ENCODE measurements at places on chromosomes 4 and X. TPM values are rescaled to one million over a fixed set of nuclear protein-coding genes. Genes with fewer than 3 reads are reported as not detected.

GRCh38 chrX:107348051-107348450, 101.4 kb upstream of the FRMPD3 start:
- H3K4me3 ChIP-seq = no peak overlapping the region
- no peak for DNase-seq
- H3K27ac ChIP-seq = no peak overlapping the region
- H3K27me3 ChIP-seq = no peaks in the 10 kb centered on the region
- no peaks in the 10 kb centered on the region for H3K36me3 ChIP-seq

DNA sequence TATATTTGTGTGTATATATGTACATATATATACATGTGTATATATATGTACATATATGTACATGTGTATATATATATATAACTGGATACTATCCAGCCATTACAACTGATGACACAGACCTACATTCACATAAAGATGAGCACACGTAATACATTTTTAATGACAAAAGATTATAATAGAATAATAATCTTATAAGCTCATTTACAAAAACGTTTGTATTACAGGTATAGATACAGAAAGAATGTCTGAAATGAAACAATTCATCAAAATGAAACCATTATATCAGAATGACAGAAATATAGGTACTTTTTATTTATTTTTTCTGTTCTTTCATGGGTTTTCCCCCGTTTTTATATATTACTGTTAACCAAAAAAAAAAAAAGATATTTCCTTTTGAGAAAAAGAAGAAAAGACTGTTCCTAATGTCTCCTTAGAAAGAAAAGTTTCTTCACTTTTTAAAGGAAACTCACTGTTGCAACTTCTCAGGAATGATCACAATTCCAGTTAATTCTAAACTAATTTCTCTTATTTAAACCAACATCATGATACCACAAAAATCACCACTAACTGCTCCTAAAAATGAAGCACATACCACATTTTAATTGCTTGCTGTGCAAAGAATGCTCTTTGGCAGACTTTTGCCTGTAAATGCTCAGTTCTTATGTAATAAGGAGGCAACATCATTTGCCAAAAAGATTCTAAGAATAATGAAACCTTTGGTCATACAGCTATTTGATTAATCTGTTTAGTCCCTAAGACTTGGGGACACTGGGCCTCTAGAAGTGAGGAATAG, 18.9 kb downstream of the LEF1 start:
- H3K27me3 ChIP-seq = no peaks in the 10 kb centered on the region
- no peak overlapping the region for H3K4me3 ChIP-seq
- H3K4me1 ChIP-seq = no peaks in the 10 kb centered on the region
- H3K27ac ChIP-seq = no peak overlapping the region

- no peak overlapping the region for H3K4me3 ChIP-seq
- H3K36me3 ChIP-seq = no peaks in the 10 kb centered on the region
- no peaks in the 10 kb centered on the region for H3K27me3 ChIP-seq
- DNase-seq = no peak
These were observed 300.1 kb upstream of the SLC7A11 start for GRCh38 chr4:138542191-138542776.

DNA sequence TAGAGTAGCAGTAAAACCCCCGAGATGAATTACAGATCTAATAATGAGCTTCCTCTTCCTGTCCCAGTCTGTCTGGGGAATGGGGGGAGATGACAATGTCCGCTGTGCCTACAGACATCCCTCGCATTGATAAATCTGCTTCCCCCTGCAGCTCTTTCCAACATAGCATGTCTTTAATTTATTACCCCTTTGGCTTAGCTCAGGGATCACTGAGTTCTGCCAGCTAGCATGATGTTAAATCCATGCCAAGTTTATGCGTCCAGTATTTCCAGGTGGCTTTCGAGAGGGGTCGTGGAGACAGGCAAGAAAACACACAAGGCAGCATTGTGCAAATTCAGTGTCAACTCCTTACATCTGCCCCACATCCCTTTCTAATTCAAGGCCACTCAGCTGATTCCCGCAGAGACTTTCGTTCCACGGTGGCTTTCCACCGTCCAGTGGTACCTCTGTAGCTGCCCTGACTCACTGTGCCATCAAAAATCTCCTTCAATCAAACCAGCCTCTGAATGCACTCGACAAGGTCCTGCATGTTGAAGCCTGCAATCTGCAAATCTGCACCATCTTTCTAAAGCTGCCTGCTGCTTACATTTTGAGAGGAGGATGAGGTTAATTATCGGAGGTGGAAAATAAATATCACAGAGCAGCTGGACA, 75.1 kb downstream of the MXRA5 start:
- no peaks in the 10 kb centered on the region for H3K36me3 ChIP-seq
- H3K4me3 ChIP-seq = no peak overlapping the region
- H3K4me1 ChIP-seq = peaks cover 5% of the 10 kb centered on the region
- peak overlapping the region; percentile 64 for H3K27ac ChIP-seq
- no peaks in the 10 kb centered on the region for H3K27me3 ChIP-seq

- no peaks in the 10 kb centered on the region for H3K27me3 ChIP-seq
- no peak overlapping the region for H3K4me3 ChIP-seq
- H3K27ac ChIP-seq = no peak overlapping the region
- DNase-seq = no peak
- H3K4me1 ChIP-seq = no peaks in the 10 kb centered on the region
These were observed 794 bp downstream of the HSD17B13 start for GRCh38 chr4:87321888-87322287.

DNA sequence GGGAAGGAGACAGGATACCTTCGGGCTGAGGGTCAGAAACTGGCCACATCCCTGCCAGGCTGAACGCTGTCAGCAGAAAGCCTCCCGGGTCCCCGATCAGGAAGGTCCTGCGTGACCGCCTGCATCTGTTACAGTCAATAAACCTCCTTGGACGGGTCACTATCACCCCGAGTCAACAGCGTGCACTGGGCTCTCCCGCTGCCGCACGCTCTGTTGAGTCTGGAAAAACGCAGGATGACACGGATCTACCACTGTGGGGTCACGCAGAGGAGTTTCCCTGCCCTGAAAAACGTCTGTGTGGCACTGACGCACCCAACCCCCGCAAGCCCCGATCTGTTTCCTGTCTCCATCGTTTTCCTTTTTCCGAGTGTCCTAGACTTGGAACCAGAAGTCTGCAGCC, 12.1 kb downstream of the PPP2R3B start:
- peaks cover 35% of the 10 kb centered on the region for H3K27me3 ChIP-seq
- H3K4me3 ChIP-seq = no peak overlapping the region
- peaks cover 48% of the 10 kb centered on the region for H3K4me1 ChIP-seq
- peaks cover 18% of the 10 kb centered on the region for H3K36me3 ChIP-seq
- DNase-seq = no peak
- H3K27ac ChIP-seq = no peak overlapping the region

DNA sequence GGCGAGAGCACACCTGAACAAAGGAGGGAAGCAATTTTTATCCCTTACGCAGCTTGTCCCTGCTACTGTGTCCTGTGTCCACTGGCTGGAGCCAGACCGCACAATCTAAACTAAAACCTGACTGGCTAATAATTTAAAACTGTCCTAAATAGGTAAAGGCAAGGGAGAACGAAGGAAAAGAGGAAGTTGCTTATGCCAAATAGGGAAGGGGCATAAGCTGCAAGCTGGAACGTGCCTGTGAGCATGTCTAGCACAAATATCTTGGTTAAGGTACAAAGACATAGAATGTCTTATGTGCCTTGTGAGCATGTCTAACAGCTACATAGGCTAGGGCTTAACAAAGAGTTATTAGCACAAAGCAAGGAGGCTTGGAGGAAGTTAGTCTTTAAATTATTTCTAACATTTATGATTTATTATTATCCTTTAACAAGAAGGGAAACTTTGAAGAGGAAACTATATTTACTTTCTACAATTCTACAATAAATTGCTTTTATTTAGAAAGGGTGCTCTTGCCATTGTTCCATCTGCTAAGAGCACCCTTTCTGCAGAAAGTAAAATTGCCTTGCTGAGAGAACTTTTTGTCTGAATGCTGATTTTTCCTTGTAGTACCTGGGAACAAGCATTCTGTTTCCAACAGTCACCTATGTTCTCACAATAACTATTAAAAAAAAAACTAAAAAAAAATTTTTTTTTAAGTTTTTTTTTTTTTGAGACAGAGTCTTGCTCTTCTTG, 80.6 kb upstream of the CBR4 start:
- no peak for DNase-seq
- no peaks in the 10 kb centered on the region for H3K27me3 ChIP-seq
- no peak overlapping the region for H3K4me3 ChIP-seq
- H3K27ac ChIP-seq = no peak overlapping the region

The RENBP gene
- 10.4 TPM for total RNA-seq

DNA sequence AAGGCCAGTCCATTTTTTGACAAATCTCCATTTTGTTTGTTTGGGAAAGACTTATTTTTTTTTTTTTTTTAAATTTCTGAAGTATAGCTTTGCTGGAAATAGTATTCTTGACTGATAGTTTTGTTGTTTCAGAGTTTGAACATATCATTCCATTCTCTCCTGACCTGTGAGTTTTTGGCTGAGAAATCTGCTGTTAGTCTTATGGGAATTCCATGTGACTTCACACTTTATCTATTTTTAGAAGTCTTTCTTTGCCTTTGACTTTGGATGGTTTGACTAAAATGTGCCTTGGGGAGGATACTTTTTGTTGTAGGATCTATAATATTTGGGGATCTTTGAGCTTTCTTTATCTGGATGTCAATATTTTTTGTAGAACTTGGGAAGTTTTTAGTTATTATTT, 10.7 kb upstream of the ADAM29 start:
- H3K27ac ChIP-seq = no peak overlapping the region
- no peak overlapping the region for H3K4me3 ChIP-seq
- no peak for DNase-seq
- no peaks in the 10 kb centered on the region for H3K4me1 ChIP-seq

The TMEM128 gene
- 35.4 TPM for total RNA-seq

Data from spinal cord (tissue), 10 donors.